Body of pancreas (tissue), 4 donors: ENCODE measurements at places on chromosomes 16 and 17.
A peak's percentile ranks its signal among the peaks of the same experiment; 100 is the strongest.

DNA sequence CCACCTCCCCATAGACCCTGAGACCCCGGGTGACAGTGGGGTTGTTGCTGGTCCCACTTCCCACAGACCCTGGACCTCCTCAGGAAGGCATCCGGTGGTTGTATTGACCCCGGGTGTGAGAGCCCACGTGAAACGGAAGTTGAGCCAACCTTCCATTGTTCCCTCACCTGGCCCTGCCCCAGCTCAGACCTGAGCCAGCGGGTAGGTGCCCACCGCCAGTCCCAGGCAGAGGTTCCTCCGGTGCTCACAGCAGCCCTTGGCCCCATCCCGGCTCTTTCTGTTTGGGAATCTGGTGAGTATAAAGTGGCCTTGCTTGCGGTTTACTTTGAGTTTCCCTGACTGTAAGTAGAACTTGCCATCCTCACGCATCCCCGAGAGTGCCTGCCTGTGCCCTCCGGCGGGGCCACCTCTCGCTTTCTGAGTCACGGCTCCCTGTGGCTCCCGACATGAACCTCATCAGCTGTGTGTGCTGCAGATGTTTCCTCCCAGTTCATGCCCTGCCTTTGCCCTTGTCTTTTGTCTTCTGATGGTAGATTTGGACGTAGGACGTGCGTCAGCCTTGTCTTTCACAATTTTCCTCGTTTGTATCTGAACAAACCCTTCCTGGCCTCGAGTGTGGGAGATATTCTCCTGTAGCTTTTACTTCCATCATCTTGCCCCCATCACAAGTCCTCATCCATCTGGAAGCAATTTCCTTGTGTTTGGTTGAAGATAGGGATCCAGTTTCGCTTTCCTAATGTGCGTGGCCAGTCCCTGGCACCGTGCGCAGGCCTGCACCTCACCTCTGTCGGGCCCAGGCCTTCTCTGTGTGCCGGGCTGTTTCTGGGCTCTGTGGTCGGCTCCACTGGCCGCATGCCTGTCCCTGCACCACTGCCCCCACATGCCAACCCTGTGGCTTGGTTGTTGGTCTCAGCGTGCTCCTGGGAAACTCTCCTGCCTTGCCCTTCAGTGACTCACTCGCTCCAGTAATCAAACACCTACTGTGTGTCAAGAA lies 76.0 kb downstream of the METRNL start:
- peak; percentile 55 for DNase-seq

- peak; percentile 53 for DNase-seq
Observed at GRCh38 chr16:25177831-25178688, 38.7 kb upstream of the AQP8 start.

DNA sequence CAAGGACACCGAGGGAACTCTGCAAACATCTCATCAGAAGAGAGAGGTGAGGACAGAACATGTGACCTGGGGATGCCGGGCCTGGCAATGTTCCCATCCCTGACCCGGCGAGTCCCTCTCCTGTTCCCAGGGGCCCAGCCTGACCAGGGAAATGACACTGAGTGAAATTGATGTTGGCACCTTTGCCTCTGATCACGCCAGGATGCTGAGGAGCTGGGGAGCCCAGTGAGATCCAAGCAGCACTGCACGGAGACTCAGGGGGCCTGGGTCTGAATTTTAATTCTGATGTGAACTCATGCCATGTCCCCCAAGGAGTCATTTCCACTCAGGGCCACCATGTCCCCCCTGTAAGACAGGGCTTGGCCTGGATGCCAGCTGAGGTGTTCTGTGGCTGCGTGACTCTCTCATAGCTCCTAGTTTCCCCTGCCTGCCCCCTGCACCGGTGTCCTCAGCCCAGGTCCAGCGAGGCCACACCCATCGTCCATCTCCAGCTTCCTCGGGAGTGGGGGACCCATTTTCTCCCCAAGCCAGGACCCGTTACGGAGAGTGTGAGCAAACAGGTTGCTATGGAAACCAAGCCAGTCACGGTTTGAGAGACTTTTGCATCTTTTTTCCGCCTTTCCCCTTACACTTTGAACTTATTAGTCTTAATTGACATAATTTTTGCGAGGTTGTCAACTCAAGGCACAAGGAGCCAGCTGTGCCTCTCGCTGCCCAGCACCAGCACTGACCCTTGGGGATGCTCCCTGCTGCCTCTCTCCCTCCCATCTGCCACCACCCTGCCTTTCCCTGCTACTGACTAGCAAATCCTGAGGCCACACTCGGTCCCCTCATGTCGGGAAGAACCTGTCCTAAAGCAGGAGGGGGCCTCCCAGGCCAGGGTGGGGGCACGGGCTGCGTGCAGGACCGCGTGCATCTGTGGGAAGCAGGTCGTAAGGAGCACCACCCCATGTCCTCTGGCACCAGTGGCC lies 150.0 kb downstream of the SDK2 start:
- DNase-seq: no peak

DNA sequence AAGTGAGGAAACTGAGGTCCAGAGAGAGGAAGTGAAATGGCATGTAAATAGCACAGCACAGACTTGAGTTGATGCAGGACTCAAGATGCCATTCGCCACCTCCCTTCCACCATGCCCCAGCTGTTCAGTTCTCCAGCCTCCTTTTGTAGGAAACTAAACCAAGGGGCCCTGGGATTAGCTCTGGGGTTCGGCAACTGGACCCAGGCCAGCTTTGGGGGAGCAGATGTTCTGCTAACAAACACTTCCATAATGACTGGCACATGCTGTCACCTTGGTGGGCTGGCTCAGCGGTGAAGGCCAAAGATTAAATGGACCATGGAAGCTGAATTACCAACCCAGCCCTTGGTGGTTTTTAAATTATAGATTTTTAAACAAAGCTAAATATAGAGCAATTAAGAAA lies 77.0 kb downstream of the IRX6 start:
- DNase-seq: no peak

DNA sequence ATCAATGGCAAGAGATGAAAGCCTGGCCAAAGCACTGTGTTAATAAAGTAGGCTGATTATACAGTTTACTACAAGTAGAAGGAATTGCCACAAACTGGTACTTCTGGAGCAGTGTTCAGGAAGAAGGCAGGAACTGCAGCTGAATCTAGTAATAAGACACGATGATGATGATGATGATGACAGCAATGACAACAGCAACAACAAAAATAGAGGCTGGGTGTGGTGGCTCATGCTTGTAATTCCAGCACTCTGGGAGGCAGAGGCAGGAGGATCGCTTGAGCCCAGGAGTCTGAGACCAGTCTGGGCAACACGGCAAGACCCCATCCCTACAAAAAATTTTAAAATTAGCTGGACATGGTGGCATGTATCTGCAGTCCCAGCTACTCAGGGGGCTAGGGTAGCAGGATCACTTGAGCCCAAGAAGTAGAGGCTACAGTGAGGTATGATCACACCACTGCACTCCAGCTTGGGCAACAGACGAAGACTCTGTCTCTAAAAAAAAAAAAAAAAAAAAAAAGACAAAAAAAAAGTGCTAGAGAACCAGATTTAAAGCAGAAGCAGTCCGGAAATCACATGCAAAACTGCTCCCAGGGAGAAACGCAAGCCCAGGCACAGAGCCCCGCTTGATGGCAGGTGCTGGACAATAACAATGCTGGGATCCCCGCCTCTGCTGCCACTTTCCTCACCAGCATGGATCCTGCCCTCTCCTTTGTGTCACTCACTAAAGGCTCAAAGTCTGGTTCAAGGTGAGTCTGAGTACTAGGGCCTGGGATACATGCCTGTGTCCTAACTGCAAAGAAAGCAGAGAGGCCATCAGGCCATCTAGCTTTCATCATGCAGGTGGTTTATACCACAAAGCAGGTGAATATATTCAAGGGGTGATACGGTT lies 44.8 kb downstream of the CPPED1 start:
- no peak for DNase-seq

DNA sequence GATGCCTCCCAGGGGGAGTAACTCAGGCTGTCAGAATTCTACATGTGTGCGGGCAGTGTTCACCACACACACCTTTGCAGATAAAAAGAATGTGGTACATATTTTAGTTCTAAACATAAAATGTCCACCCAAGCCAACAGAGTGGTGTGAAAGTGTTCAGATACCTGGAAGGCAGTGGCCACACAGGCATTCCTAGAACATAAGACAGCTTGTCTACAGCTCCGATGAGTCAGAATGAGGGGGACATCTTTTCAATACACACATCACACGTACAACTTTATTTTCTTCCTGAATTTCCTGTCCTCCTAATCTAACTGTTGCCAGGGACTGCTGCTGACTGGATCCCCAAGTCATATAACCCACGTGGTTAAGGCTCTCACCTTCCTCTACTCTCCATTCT lies 142.3 kb downstream of the ZFHX3 start:
- DNase-seq: no peak

DNA sequence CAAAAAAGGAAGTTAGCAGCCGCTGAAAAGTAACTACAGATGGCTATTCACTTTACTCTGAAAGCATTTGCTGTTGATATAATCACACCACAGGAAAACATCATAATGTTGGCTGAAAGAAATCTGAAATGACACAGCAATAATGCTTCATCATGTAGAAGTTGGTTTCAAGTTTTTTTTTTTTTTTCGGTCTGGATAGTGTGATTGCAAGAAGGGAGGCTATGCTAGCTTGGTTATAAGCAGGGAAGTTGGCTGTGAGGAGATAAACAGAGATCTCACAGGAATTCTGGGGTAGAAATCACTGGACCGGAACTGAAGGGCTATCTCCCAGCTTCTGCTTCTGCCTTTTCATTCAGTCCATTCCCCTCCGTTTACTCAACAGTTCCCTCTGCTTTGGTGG lies 57.9 kb downstream of the MYO1D start:
- DNase-seq: no peak

DNA sequence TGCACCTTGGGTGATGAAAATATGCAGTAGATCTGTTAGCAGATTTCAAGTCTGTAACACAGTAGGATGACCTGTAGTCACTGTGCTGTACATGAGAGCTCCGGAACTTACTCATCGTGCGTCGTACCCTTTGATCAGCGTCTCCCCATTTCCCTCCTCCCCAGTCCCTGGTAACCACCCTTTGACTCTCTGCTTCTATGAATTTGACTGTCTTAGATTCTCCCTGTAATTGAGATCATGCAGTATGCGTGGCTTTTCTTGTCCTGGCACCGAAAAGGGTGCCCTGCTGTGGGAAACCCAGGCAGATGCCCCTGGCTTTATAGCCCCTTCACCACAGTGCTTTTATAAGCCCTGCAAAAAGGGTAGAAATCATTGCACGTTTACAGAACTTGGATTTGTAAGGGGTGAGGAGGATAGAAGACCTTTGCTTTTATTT lies 20.5 kb downstream of the CLEC16A start:
- DNase-seq: no peak

GRCh38 chr17:13973960-13974651 lies 95.2 kb upstream of the COX10 start:
- DNase-seq: no peak
